Astrocyte of the hippocampus (primary cell): ENCODE measurements at places on chromosomes 6 and 20.
A peak's percentile ranks its signal among the peaks of the same experiment; 100 is the strongest.

GRCh38 chr6:140604786-140605185, 1230.3 kb upstream of the CITED2 start:
- DNase-seq: no peak

- DNase-seq: no peak
These were observed 36.4 kb downstream of the HFE start for GRCh38 chr6:26123675-26123946.

DNA sequence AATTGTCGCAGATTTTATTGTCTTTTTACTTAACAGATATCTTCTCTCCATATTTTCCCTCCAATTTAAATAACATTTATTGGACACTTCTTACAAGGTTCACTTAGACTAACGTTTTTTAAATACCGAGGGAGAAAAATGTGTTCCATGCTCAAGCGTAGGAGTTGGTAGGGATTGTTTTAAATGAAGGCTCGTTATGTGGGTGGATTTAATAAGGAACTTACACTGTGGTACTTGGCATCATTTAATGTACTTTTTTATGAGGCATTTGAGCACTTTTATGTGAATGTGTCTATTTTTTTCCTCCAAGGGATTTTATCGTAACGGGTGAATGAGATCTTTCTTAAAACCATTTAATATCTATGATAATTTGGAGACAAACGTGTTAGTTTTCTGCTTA, 125.0 kb upstream of the MTHFD1L start:
- DNase-seq: no peak

DNA sequence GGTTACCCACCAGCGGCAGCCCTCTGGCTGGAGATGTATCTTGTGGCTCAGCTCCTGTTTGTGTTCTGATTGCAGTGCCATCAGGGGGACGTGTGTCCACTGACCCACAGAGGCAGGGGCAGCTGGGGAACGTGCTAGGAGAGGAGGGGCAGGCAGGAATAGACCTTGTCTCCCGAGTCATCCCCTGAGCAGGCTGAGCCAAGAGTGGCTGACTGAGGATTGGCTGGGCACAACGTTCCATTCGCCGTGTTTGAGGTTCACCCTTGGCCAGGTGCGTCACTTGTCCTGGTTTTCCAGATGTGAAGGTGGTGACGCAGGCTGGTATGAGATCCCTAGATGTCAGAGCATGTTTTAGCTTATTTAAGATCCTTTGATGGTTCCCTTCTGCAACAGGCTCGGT, 57.7 kb downstream of the ADNP start:
- DNase-seq: no peak

GRCh38 chr6:161829291-161829729, 555.4 kb upstream of the AGPAT4 start:
- peak; percentile 91 for DNase-seq

DNA sequence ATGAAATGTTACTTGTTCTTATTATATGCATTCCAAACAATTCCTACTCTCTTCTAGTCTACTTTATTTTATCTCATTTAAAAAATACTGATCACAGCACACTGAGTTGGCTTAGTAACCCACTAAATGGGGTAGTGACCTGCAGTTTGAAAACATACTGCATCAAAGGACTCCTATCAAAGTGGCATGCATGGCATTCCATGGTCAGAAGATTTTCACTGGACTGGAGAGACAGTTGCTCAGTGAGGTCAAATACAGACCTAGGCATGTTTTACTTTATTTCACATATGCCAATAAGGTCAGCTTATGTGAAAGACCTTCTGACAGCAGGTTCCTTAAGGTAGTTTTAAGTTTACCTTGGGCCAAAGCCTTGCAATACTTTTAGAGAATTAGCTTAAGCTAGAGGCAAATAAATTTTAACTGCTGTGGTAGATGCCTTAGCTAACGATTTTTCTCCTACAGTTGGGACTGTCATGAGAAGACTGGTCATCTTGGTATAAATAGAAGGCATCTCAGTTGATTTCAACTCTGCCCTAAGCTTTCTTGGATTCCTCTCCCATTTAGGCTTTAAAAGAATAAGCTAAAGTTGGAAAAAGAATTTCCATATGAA, 35.1 kb downstream of the TPD52L1 start:
- DNase-seq: peak; percentile 39

GRCh38 chr20:17605131-17605660, 35.3 kb downstream of the DSTN start:
- DNase-seq: no peak

- DNase-seq: no peak
These were observed 214.4 kb downstream of the PTPRK start for GRCh38 chr6:128305976-128306375.

DNA sequence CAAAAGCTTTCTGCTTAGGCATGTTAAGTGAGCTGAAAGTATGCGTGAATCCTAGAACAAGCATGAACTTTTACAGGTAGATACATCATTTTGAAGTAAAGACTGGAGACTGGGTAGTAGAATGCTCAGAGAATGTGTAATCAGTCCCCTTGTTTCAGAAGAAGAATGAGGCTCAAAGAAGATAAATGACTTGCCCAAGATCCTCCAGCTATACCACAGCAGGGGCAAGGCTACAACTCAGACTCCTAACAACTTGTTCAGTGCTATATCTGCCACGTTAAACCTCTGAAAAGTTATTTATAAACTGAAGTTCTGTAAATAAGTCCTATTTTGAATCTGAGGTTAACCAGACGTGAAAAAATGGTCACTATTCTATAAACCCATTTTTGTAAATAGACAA, 2.9 kb downstream of the RIPOR2 start:
- no peak for DNase-seq

- no peak for DNase-seq
These were observed 664.9 kb upstream of the CITED2 start for GRCh38 chr6:140039364-140039763.

DNA sequence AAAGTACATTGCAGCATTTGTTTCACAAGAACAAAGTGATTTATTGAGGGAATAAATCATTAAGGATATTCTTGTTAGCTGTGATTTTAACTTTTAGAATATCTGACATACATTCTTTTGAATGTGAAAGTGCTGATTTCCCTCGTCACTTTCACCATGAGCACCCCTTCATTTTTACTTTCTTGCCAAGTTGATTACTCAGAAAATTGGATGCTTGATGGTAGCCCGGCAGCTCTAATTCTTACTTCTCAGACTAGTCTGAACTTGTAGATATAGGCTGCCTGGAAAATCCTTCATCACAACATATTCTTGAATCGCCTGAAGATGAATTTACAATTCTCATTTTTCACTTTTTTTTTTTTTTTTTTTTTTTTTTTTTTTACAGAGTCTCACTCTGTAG, 147.1 kb upstream of the SMLR1 start:
- DNase-seq: peak; percentile 17

DNA sequence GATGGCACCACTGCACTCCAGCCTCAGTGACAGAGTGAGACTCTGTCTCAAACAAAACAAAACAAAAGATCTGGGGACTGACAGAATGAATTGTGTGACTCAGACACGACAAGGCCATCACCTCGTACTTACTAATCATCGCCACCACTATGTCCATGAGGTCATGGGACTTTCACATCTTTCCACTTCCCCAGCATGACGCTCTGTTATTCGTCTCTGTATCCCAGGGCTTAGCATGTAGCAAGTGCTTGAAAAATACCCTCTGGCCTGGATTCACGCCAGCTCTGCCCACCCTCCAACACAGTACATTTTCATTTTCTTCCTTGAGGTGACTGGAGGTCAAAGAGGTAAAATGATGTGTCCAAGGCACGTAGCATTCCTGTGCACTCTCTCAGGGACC, 27.8 kb downstream of the FGD2 start:
- DNase-seq: peak; percentile 16

- no peak for DNase-seq
These were observed 47.6 kb downstream of the AGPAT4 start for GRCh38 chr6:161226009-161226964.

DNA sequence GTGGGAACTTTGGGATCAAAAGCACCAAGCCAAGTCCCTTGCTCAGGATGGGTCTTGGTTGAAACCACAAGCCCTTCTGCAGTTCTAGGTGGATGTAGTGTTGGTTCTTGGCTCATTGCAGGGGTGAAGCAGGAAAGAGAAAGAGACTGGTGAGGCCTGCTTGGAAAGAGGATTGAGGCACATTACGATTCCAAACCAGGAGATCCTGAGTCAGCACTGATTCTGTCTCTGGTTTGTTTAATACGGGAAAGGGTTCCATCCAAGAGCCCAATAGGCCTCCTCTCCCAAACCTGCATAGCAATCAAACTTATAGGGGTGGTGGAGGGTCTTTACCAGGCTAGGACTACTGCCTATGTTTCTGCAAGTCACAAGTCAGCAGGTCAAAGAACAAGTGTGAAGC, 24.3 kb downstream of the NSFL1C start:
- no peak for DNase-seq

- no peak for DNase-seq
These were observed 144.4 kb upstream of the AKIRIN2 start for GRCh38 chr6:87846434-87846833.

DNA sequence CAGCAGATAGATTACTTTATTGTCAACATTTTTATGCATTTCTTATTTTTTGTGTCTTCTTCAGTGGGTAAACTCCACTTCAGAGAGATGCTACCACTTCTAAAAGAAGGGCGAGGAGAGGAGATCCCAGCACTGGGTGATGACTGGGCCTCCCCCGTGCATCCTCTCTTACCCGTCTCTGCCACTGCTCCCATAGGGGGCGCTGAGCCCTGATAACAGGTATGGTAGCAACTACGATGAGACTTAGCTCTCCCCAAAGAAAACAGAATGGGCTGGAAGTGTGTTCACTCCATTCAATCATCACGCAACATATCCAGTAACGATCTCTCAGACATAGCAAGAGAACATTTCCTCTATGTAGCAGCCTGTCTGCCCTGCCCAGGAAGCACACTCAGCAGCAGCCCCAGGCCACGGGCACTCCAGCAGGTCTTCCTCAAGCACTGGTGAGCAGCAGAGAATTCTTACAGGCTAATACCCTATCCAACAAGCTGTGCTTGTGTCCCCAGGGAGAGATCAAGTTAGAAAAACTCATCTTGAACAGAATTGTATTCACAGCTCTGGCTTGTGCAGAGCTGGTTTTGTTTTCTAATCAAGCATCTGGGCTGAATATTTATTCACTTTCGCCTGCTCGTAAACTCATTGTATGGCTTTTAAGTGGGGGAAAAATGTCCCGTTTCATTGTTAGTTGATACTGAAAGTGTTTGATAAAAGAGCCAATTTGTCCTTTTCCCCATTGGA, 533.1 kb upstream of the CDH4 start:
- DNase-seq: no peak

GRCh38 chr6:109316909-109317308, 65.4 kb downstream of the CD164 start:
- no peak for DNase-seq

GRCh38 chr20:4014031-4014474, 1.3 kb downstream of the RNF24 start:
- DNase-seq: peak; percentile 83

DNA sequence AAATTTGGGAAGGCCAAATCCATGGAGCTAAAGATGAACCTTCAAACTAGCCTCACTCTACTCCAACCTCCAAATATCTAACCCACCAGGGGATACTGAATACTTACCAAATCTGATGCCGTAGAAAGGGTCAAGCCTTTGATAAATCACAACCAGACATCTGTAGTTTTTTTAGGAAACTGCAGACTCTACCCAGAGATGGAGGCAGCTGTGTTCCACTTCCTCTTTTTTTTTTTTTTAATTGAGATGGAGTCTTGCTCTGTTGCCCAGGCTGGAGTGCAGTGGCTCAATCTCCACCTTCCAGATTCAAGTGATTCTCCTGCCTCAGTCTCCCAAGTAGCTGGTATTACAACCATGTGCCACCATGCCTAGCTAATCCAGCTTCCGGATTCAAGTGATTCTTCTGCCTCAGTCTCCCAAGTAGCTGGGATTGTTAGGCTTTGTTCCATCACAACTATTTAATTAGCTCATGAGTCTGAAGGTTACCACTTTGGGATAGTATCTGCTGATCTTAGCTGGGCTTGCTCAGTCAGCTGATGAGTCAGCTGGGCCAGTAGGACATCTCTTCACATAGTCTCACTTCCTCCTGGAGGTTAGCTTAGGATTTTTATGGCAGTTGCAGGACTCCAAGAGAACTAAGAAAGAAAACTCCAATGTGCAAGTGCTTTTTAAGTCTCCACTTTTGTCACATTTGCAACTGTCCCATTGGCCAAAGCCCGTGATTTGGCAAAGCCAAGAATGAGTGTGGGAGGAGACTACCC, 13.3 kb downstream of the FRK start:
- no peak for DNase-seq

- peak; percentile 44 for DNase-seq
These were observed 53.0 kb downstream of the HLA-A start for GRCh38 chr6:29995340-29995777.

DNA sequence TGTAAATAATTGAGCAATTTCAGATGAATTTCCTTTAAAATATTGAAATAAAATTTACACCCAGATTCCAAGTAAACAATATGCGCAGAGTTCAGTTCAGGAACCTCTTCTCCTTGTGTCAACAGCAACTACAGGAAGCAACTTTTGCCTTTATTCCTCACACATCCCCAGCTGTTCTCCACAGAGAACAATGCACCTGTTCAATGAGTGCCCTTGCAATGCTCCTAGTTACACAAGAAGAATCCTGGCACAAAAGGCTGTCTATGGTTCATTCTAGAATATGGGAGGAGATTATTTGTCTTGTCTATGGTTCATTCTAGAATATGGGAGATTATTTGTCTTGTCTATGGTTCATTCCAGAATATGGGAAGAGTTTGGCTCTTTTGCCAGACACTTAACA, 454.9 kb downstream of the BTBD3 start:
- no peak for DNase-seq

GRCh38 chr6:11228935-11229654, 3.4 kb downstream of the NEDD9 start:
- DNase-seq: peak; percentile 80

DNA sequence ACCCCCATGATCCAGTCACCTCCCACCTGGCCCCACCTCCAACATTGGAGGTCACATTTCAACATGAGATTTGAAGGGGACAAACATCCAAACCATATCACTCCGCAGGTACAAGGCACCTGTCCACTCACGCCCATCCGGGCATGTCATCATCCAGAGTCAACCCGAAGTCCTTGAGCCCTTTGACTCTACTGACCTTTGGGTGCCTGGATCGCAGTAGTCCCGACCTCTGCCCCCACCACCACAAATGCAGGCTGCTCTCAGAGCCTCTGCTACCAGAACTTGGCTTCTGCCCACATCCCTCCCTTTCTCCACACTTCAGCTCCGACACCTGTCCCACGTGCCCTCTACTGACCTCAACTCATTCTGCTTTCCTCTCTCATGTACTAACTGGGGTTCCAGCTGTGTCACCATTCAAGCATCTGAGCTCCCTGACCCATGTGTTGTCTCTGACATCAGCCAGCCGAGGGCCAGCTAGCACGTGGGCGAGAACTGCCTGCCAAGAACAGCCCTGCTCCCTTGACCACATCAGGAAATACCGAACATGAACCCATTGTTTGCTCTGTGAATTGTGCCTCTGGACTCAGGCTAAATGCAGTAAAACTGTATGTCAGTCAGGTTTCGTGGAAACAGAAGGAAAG, 498.3 kb upstream of the SULF2 start:
- peak; percentile 93 for DNase-seq

- DNase-seq: no peak
These were observed 73.8 kb upstream of the KCNG1 start for GRCh38 chr20:51096582-51097267.
